ENCODE measurements at places on chromosomes 12 and 14.

DNA sequence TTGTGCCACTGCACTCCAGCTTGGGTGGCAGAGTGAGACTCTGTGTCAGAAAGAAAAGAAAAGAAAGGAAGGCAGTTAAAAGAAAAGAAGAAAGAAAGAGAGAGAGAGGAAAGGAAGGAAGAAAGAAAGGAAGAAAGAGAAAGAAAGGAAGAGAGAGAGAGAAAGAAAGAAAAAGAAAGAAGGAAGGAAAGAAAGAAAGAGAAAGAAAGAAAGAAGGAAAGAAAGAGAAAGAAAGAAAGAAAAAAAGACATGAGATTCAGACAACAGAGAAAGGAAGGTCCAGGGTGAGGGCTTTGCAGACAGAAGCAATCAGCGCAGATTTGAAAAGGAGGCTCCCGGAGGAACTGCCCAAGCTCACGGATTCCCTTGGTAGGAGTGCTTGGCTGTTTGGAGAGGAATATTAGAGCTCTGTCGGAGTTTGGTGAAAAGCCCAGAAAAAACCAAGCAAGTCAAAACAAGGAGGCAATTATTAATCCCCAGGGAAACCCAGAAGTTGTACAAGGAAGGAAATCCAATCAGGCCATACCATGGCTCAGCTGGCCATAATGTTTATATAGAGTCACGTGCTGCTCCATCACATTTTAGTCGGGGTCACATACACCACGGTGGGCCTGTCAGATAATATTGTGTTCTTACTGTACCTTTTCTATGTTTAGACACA, 11.6 kb upstream of the CCDC85C start:
- no peak for DNase-seq

DNA sequence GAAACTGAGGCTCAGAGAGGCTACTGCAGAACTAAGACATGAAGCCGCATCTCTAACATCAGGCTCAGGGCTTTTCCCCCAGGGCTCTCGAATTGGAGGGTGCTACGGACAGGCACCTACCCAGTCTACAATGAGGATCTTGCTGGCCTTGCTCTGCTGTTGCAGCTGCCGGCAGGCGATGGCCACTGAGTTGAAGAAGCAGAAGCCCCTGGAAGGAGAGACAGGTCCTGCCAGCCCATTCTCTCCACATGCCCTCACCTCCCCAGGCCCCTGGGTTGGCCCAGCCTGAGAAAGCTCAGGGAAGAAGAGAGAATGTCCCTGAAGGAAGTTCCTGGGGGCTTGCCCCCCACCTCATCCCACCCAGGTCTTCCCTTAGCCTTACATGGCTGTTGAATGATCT, 16.1 kb downstream of the SLC48A1 start:
- DNase-seq = no peak

- no peak for DNase-seq
These were observed 48.5 kb upstream of the LIN7A start for GRCh38 chr12:80986224-80986623.

- DNase-seq = no peak
These were observed 52.0 kb downstream of the CRACR2A start for GRCh38 chr12:3700861-3701260.

Measured in kidney (tissue), 22 donors.